H7 (cell line): ENCODE measurements at places on chromosomes 3 and 15. TPM values are rescaled to one million over a fixed set of nuclear protein-coding genes. Genes with fewer than 3 reads are reported as not detected.

Gene THAP10
- total RNA-seq, result 3.5 and 4.8 TPM in 2 replicates

- DNase-seq, result no peak
These were observed 172.9 kb upstream of the NSMCE3 start for GRCh38 chr15:29442532-29442931.

Gene APBA2
- 13.9 and 15.6 TPM in 2 replicates for total RNA-seq

- no peak for DNase-seq
These were observed 375.0 kb downstream of the ROBO2 start for GRCh38 chr3:77414881-77415280.

DNA sequence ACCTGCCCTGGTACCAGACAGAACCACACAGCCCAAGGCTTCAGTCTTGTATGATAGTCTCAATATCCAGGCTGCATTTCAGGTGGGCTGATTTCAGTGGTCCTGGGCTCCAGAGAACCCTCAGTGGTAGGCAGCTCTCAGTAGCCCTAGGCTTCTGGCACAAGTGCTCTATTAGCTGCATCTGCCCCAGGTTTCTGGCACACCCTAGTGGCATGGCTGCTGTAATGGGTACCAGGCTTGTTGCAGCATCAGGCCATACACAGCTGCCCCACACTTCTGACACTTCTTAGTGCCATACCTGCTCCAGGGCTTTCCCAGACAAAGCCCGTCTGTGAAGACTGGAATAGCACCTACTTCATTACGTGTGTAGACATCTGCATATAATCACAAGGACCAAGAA lies 1062.2 kb upstream of the EPHA6 start:
- peak; percentile 6 for DNase-seq

GRCh38 chr15:88090481-88091011 lies 166.0 kb downstream of the NTRK3 start:
- no peak for DNase-seq

GRCh38 chr3:188673646-188674186 lies 498.1 kb upstream of the TPRG1 start:
- DNase-seq, result no peak

Gene EFCC1
- total RNA-seq, result 0.21 and 0.81 TPM in 2 replicates

DNA sequence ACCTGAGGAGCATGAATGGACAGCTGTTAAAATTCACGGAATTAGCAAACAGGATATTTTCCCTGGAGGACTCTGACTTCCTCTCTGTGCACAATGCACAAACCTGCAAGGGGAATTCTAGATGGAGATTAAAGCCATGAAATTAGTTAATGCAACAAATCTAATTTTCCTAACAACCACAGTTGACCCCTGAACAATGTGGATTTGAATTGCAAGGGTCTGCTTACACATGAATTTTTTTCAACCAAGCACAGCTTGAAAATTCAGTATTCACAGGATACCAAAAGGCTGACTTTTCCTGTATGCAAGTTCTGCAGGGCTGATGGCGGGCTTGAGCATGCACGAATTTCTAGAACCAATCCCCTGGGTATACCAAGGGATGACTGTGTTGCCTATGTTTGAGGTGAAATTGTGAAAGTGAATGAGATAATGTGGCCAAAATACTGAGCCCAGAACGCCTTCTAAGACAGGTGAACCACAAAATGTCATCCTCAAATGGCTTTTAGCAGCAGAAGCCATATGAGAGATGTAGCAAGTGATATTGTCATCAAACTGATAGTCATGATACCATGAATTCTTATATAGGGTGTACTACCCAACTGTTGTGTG lies 52.5 kb downstream of the COL8A1 start:
- no peak for DNase-seq

DNA sequence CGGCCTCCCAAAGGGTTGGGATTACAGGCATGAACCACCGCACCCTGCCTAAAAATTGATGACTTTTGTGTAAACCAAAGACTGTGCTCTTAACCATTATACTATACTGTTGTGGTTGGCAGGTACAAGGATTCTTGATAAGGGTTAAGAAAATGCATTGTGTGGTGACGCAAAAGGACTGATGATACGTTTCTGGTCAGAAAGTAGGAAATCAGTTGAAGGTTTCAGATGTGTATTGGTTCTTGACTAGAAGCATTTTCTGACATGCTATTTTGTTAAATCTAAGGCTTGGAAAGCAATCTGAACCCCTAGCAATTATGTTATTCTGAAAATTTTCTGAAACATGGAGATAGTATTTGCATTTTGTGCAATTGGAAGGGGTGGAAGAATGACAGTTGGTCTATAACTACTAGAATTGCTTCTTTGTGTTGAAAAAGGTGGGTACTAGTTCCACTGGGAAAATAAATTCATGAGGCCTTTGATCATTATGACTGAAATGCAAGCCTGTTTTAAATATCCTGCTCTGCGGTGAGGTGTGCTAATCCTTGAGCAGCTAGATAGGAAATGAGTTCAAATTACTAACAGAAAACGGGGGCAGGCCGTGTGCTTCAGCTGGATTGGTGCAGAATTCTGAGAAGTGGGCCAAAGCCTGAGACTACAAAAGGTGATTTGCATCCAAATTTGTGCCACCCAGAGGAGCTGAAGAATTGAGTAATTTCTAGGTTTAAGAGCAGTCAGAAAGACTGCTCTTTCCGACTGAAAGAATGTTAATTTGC lies 66.0 kb upstream of the LRRFIP2 start:
- no peak for DNase-seq

- DNase-seq, result no peak
These were observed 63.8 kb downstream of the KCNAB1 start for GRCh38 chr3:156184156-156184555.

DNA sequence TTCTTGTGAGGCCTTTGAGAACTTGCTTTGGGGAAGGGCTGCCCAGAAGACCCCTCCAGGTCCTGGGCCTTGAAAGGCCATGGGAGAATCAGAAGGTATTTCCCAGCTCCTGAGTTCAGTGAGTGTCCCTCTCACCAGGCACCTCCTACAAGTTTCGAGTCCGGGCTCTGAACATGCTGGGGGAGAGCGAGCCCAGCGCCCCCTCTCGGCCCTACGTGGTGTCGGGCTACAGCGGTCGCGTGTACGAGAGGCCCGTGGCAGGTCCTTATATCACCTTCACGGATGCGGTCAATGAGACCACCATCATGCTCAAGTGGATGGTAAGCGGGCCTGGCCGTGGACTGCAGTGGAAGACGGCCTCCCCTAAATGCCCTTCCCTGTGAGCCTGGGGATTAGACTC lies 68.3 kb downstream of the BOC start:
- DNase-seq, result peak; percentile 58

DNA sequence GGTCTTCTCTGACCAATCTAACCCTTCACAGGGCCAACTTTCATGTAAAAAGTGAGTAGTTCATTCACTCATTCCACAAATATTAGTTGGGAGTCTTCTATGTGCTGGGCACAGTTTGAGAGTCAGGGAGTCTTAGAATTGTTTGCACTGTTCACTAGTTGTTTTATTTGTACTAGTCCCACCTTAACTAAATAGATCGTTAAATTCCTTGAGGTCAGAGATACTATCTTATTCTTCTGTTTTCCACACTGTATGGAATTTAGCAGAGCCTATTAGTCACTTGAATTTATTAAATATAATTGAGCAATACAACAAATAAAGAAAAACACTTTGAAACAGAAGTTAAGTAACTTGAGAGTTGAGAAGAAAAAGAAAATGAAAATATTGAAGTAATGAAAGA lies 40.8 kb upstream of the SPTSSB start:
- DNase-seq, result no peak

GRCh38 chr3:8581806-8582445 lies 62.7 kb downstream of the SSUH2 start:
- DNase-seq, result no peak

DNA sequence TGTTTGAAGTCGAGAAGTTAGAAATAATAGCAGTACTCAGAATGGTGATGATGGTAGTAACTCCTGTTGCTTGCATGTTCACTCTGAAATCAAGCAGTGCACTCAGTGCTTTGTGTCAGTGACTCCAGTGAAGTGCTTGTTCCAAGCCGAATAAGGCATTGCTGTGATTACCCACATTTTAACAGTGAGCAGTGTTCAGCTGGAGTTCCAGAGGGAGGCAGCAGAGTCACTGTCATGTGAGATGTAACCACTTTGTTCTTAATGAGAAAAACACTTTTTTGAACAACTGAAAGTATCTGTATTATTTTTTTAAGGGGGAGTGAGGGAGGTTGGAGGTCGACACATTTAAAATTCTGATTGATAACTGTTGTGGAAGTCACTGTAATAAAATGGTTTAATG lies 3.7 kb downstream of the MDFIC2 start:
- peak; percentile 9 for DNase-seq

Gene FAM219B
- 52.1 and 72.0 TPM in 2 replicates for total RNA-seq

- DNase-seq, result no peak
These were observed 272.6 kb downstream of the EPHA3 start for GRCh38 chr3:89380016-89380415.

DNA sequence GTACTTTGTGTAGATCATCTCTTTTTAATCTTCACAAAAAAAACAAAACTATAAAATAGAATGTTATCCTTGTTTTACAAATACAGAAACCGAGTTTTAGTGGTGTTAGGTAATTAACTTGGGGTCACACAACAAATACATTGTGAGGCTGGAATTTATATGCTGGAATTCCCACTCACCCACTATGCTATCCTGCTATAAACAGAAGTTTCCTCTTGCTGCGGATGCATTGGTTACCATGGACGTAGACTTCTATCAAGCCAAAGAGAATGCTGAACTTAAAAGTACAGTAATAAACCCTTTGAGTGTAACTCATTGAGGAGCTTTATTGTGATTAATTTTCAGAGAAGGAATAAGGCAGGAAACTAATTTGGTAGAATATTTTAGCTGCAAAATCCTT lies 9.2 kb downstream of the SNAP23 start:
- DNase-seq, result no peak

Gene GCSAM
- total RNA-seq, result not detected in 2 replicates

- peak; percentile 43 for DNase-seq
These were observed 57.5 kb upstream of the SIN3A start for GRCh38 chr15:75508840-75509532.

DNA sequence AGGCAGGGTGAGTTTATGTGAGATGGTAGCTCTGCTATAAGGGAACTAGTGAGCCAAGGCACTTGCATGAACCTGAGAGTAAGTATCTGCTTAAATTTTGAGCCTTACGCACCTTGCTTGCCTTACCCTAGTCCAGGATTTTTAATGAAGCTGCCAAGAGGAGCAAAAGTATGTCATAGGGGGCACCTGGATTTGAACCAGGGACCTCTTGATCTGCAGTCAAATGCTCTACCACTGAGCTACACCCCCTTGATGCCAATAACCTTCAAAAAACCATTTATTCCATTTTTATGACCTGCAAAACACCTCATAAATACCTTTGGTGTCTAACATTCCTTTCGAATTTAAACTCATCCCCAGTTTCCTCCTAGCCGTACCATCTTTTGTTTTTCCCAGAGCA lies 88.3 kb upstream of the ACP3 start:
- DNase-seq, result no peak

DNA sequence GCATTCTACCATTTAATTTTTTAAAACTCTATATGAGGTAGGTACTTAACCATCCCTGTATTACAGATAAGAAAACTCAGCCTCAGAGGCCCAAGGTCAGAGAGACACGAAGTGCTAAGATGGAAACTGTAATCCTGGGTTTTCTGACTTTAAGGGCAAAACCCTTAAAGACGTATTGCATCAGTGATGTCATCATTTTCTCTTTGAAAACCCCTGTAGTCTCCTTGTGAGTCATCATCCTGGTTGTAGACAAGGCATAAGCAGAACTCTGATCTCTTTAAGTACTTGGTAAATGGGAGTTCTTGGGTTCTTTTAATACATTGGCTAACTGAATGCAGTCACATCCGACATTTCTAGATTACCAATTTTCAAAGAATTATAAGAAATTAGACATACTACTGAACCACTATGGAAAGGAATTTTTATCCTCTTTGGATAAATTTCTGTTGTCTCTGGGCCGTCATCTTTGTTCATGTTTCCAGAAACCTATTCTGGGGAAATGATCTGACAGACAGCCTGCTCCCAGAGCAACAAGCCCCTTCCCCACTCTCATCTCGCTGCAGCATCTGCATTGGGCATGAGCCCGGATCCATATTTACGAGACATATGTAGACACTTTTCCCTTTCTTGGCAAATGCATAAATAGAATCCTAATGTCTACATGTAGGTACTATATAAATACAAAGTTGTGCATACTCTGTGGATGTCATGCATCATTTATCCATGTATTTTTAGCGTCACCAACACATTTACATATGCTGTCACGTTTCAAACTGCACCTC lies 48.7 kb upstream of the MDFIC2 start:
- DNase-seq, result no peak

Gene TMCO5A
- total RNA-seq, result not detected in 2 replicates

Gene THRB
- total RNA-seq, result 1.0 and 5.0 TPM in 2 replicates
